ENCODE measurements at places on chromosomes 1 and 21. TPM values are rescaled to one million over a fixed set of nuclear protein-coding genes. Genes with fewer than 3 reads are reported as not detected.
A peak's percentile ranks its signal among the peaks of the same experiment; 100 is the strongest.

DNA sequence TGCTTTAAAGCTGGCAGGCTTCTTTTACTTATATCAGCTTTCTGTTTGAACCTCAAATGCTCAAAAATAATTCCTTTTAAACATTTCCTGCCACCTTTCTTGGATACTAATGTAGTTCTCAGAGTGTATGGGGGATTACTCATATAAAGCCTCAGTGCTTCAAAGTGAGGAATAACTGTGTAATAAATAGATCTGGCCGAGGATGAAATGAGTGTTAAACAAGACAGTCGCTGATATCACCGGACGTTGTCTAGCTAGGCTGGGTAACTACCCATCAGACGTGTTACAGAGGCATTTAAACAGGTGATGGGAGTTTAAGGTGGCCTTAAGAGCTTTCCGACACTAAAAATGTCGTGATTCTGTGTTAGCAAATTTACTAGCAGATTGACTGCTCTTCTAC lies 53.1 kb downstream of the VANGL2 start:
- no peak for DNase-seq

- DNase-seq: peak; percentile 35
Observed at GRCh38 chr1:206631085-206631509, 4.2 kb upstream of the DYRK3 start.

DNA sequence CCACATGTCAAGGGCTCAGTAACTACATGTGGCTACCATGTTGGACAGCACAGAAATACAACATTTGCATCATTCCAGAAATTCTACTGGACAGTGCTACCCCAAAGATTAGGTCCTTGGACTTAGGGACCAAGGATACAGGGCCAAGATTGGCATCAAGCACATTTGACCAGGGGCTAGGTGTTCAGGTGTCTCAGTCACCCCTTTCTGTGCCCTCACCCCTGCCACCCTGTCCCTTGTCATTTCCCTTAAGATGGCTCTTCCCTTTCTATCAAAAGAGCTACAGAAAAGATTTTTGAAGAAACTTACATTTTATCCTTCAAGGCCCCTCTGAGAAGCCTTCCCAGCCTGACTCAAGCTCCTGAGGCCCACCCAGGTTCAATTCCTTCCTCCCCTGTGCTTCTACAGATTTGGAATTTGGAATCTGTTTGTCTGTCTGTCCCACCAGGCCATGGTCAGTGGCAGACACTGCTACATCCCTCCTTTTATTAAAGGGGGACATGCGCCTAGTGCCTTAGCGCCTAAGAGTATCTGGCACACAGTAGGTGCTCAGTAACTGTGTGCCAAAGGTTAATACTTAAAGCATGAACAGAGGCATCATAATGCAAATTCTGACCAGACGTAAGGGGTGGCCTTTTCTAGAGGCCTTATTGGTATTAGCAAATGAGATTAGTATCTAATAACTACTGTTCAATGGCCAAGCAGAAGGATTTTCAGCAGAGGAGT lies 21.4 kb downstream of the CSF1 start:
- DNase-seq: no peak

GRCh38 chr1:25615172-25615541 lies 1.4 kb upstream of the MAN1C1 start:
- DNase-seq: no peak

DNA sequence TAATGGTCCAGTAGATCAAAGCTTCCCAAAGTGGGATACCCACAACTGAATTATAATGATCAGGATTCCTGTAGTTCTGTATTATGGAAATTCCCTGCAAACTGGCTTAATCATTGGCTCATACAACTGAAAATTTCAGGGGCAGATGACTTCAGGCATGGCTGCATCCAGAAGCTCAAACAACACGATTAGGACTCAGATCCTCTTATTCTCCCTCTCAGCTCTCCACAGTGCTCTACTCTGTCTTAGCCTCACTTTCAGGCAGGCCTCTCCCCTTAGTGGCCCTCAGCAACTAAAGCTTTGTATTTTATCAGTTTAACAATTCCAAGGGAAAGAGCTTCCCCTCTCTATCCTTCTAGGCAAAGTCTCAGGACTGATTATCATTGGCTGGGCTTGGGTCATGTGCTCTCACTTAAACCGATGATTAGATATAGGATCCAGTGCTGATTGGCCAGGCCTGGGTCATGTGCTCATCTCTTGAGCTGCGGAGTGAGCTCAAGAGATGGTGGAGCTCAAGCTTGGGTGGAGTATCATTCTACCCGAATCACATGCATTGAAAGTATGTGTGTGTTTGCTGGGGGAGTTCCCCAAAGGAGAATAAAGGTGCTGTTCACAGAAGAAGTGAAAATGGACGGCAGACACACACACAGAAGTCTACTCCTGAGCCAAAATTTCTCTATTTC lies 57.9 kb upstream of the RUNX3 start:
- no peak for DNase-seq

Gene AMY2B
- total RNA-seq: 5.4 TPM
